Aortic smooth muscle cell (primary cell): ENCODE measurements at places on chromosomes 16 and 17. TPM values are rescaled to one million over a fixed set of nuclear protein-coding genes. Genes with fewer than 3 reads are reported as not detected.

The SCNN1B gene
- total RNA-seq, result not detected in 2 replicates

The CDH5 gene
- total RNA-seq, result 9.6 and 16.1 TPM in 2 replicates

The NEUROD2 gene
- total RNA-seq, result not detected in 2 replicates

The SREBF1 gene
- total RNA-seq, result 43.2 and 73.2 TPM in 2 replicates

The CDK5R1 gene
- total RNA-seq, result 0.50 and 0.79 TPM in 2 replicates

The CSH1 gene
- total RNA-seq, result not detected in 2 replicates

The KRT28 gene
- total RNA-seq, result not detected in 2 replicates

The TSPOAP1 gene
- total RNA-seq, result not detected in 2 replicates

The NPIPB2 gene
- total RNA-seq, result 3.7 and 6.6 TPM in 2 replicates

The RAB26 gene
- 2.0 and 2.4 TPM in 2 replicates for total RNA-seq

The TK1 gene
- total RNA-seq, result 104 and 136 TPM in 2 replicates

The CES4A gene
- 1.3 and 1.4 TPM in 2 replicates for total RNA-seq

The AOC2 gene
- 0.40 and 0.56 TPM in 2 replicates for total RNA-seq

The DHRS11 gene
- total RNA-seq, result 3.7 and 5.3 TPM in 2 replicates

The GAST gene
- total RNA-seq, result not detected in 2 replicates

The PRSS27 gene
- total RNA-seq, result 0.56 and 0.92 TPM in 2 replicates
